ENCODE measurements at places on chromosomes 3 and 15.

DNA sequence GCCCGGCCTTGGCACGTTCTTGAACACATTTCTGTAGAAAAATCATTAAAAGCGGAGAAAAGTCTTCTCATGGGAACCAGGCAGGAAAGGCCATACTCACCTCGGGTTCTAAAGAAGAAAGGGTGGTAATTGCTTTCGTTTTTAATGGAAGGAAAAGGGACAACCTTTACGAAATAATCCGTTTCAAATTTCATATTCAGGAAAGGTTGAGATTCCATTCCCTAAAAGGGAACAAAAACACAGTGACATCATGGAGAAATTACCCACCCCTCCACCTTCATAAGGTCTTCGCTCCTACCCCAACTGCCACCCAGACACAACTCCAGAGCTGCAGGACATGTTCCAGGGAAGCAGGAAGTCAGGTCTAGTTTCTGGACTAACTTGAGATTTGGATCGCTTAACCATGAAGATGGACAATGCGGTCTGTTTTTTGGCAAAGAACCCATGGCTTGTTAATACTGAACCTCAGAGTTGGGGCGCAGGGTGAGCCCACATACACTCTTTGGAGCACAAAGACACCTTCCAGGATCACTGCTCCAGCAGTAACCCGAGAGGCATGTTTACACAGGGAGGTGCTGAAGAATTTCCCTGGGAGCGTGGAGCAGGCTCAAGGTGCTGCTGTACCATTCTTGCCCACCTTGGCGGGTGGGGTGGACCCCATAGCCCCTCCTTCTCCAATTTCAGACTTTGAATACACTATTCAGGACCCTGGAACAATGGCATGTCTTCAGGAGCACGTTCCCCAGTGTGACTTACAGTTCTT, 49.2 kb downstream of the SPATA12 start:
- DNase-seq, result no peak

DNA sequence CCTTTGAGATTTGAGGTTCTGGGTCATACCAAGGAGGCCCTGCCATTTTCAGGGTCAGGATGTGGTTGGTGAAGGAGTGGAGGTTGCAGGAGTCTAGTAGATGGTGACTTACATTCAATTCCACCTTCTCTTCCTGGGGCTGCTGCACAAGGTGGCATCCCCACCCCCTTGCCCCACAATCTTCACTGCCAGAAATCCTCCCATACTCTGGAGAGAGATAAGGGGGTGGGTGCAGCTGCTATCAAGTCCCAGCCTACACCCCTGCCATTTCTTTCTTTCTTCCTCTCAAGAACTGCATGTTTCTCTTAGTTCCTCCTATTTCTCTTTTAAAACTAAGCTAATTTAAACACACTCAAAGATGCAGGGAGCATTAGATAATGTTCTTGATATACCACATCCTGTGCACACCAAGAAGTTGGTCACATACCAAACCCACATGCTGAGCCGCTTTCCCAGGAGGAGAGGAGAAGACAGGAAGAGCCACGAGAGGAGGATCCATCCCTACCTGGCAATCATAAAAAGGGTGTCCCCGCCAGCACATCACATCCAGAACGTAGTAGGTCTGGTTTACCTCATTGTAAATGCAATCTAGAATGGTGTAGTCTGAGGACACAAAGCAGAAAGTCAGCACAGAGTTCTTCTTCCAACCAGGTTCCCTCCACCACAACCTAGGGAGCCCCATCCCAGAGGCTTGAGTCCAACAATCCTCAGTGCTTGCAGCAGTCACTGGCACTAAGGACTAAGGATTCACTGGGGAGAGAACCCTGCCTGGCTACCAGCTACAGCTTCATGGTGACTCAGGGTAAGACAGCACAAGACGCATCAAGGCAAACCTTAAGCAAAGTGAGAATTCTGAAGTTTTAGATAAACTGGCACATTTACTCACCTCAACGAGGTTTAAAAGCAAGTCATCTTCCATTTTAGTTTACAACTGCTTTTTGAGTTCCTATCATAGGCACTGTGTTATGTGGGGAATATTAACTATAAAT, 18.5 kb downstream of the SNUPN start:
- no peak for DNase-seq

DNA sequence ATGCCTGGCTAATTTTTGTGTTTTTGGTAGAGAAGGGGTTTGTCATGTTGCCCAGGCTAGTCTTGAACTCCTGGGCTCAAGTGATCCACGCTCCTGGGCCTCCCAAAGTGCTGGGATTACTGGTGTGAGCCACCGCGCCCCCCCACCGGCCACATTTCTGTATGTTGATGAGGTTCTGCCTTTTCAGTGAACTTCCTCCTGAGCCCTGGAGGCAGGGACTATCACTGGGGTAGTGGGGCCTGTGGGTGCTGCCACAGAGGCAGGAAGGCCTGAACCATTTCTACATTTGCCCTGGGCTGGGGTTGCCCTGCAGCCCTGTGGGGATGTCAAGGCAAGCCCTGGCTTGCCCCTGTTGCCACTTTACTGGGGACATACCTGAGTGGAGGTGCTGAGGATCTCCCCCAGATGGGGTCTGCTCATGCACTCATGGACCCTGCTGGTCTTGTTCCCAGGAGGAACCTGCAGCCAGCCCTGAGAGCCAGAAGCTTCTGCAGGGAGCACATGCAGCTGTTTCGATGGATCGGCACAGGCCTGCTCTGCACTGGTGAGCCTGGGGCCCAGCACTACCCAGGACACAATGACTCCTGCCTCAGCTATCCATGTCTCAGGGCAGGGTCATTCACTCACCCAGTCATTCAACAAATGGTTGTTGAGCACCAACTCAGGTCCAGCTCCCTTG, 5.7 kb downstream of the SLC28A1 start:
- no peak for DNase-seq

DNA sequence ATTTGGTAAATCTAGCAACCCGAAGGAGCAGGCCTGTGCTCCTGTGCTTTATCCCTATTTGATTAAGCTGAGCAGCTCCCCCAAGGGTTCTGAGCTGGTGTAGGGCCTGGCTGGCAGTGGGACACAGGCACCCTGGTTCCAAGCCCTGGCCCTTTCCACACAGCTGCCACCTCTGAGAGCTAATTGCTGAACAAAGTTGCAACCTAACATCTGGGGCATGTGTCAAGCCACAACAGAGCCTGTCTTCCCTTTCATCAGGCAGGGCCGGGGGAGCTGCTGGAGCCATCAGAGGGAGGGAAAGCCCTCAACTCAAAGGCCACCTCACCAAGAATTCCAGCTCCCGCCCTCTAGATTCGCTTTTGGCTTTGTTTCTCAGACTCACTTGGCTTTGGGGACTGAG, 17.1 kb upstream of the MRPS22 start:
- no peak for DNase-seq

- DNase-seq, result no peak
These were observed 233.3 kb downstream of the TIGIT start for GRCh38 chr3:114527036-114527644.

DNA sequence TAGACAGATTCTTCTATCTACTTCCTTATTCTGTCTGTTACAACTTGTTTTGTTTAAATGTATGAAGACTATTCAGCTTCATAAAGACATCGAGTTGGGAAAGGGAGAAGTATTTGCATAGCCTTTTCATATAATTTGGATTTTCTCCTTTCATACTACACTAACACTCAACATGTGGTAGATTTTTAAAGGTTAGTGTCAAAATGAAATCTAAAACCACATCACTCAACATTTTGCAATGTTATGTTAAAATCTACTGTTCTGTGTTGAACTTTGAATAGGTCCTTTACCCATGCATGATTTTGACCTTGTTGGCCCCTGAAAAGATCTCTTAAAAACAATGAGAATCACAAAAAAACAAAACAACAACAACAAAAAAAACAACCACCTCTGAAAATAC, 860.9 kb downstream of the ROBO1 start:
- DNase-seq, result no peak

DNA sequence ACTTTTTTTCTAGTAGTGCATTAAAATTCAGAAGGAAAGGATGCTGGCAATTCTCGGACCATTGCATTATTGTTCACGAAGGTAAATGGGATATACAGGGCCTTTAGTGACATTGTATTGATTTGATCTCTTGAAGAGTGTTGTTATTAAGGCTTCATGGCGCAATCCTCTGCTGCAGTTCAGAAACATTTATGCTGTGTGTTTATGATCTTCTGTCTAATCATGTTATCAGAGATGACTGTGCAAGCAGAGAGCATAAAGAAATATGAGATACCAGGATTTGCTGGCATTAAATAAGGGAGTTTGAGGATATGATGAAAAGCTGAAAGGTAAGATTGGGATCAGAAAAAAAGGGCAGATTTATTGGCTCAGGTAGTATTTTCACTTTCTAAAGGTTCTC, 180.6 kb downstream of the EPHA6 start:
- no peak for DNase-seq

GRCh38 chr3:153590051-153590450, 428.0 kb downstream of the RAP2B start:
- no peak for DNase-seq

DNA sequence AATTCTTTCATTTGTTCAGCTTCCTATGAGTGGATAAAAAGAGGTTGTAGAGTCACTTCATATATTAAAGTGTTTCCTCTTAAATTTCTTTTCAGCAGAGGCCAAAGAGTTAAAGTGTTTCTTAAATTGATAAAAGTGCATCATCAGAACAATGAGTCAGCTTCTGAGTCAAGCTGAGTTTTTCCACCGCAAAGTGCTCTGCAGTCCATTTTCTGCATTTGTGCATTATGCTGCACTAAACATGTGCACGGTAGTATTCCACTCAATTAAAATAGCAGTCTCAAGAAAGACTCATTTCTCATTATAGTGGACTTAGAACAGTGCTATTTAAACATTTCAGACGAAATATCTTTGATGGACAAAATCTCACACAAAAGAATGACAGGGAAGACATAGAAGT, 152.0 kb downstream of the ZBBX start:
- no peak for DNase-seq

- DNase-seq, result no peak
These were observed 20.4 kb downstream of the TMOD2 start for GRCh38 chr15:51771773-51772172.

- DNase-seq, result no peak
These were observed 84.7 kb upstream of the LRRN1 start for GRCh38 chr3:3714572-3714971.

- DNase-seq, result no peak
These were observed 352.0 kb downstream of the SOX2 start for GRCh38 chr3:182063742-182064141.

- DNase-seq, result no peak
These were observed 8.9 kb upstream of the CCDC50 start for GRCh38 chr3:191320316-191320715.

All from substantia nigra (tissue), 51 donors.